8988T (cell line): ENCODE measurements at places on chromosomes 11 and 22.

DNA sequence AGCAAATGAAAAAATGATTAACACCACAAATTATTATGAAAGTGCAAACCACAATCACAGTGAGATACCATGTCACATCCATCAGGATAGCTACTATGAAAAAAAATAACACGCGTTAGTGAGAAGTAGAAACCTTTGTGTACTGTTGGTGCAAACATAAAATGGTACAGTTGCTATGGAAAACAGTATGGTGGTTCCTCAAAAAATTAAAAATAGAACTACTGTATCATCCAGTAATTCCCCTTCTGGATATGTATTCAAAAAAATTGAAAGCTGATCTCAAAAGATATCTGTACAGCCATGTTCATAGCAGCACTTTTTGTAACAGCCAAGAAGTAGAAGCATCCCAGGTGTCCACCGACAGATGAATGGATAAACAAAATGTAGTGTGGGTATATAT lies 43.4 kb downstream of the CCDC81 start:
- no peak for DNase-seq

DNA sequence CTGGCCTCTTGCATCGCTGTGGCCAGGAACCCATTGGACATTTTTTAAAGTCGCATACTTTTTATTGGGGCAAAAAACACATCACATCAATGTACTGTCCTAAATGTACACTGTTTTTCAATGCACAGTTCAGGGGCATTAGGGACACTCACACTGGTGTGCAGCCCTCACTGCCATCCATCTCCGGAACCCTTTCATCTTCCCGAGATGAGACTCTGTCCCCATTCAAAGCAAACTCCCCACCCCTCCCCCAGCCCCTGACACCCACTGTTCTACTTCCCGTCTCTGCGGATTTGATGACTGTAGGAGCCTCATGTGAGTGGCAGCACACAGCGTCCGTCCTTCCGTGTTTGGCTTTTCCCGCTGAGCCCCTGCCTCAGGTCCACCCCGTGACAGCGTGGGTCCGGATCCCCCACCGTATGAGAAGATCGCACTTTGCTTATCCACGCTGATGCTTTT lies 41.8 kb upstream of the TH start:
- DNase-seq = no peak

- no peak for DNase-seq
Observed at GRCh38 chr11:9136741-9137140, 45.3 kb upstream of the SCUBE2 start.

- DNase-seq = no peak
Observed at GRCh38 chr22:37184380-37184755, 3.7 kb downstream of the C1QTNF6 start.

- no peak for DNase-seq
Observed at GRCh38 chr11:106076171-106076918, 802 bp downstream of the KBTBD3 start.

DNA sequence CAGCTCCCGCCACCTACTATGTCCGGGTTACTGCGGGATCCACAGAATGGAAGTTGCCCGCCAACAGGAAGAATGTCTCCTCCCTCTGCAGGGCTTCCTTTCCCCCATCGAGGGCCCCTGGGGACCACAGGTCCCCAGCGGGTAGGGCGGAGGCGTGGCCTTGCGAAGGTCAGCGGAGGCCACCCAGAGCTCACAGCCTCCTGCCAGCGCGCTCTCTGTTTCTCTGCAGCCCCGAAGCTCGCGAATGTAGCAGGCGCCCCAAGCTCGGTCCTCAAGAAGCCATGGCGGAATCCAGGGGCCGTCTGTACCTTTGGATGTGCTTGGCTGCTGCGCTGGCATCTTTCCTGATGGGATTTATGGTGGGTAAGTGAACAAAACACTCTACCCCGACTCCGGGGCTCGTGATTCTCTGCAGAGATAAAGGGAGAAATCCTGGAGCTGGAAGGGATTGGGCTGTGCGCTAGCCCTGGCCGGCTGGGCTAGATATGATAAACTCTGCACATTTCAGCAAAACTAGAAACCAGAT lies at the start of gene NAALAD2:
Gene NAALAD2 (plus strand): TSS at position 186 of the 526 bp plus-strand sequence. CDS start 96 bp downstream, at position 282.
- no peak for DNase-seq

DNA sequence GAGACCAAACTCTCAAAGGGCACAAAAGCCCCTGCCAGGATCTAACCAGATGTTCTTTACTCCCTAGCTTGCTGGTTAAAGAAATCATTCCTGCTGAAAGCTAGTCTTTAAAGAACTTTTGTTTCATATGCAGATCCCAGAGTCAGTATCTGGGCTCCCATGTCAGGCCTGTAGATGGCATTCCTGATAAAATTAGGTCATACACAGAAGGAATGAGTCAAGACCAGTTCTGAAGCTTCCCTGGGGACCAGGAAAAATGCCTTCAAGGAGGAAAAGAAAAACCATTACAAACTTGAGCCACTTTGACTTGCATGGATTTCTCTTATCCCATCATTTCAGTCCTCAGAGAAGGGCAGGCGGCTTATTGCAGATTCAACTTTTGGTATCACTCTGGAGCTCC lies 5.9 kb downstream of the DBX1 start:
- DNase-seq = no peak

GRCh38 chr22:23684026-23684425 lies 6.8 kb upstream of the RGL4 start:
- DNase-seq = no peak

DNA sequence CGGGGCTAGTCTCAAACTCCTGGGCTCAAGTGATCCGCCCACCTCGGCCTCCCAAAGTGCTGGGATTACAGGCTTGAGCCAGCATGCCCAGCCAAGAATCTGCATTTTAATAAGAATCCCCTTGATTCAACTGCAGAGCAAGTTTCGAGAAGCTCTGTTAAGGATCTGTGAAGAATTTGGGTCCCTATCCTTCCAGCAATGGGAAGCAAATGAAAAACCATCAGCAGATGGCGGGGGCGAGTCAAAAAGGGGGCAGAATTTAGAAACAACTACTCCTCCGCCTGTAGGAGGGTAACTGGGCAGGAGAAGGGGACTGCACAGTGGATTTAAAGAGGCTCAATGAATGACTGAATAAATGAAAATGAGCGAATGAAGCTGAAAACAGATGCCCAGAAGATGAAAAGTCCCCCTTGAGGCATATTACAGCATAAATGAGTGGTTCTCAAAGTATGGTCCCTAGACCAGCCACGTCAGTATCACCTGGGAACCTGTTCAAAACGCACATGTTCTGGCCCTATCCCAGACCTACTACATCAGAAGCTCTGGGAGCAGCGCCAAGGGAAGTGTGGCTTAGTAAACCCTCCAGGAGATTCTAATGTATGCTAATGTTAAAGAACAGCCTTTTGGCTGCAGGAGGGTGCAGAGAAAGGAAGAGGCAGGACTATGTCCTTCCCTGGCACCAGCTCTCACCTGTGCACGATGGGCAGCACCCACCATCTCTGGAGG lies 15.0 kb downstream of the VWCE start:
- no peak for DNase-seq

- no peak for DNase-seq
Observed at GRCh38 chr11:122785031-122785541, 53.2 kb upstream of the CRTAM start.

DNA sequence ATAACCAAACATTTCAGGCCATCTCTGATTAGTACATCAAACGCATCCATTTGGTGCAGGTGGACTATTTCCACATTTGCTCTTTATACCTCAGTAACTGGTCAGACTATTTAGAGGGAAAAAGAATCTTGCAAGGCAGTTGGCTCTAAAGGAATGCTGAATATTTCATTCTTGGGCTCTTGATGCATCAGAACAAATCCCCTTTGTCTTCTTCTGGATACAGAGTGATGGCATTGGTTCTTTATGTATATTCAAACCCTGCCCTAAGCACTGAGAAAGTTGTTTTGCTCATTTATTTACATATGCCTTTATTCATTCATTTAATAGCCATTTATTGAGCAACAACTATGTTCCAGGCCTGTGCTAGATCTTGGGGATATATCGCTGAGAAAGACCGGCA lies 31.1 kb upstream of the RAB30 start:
- no peak for DNase-seq

GRCh38 chr11:118706546-118706825 lies 27.0 kb upstream of the TREH start:
- no peak for DNase-seq

DNA sequence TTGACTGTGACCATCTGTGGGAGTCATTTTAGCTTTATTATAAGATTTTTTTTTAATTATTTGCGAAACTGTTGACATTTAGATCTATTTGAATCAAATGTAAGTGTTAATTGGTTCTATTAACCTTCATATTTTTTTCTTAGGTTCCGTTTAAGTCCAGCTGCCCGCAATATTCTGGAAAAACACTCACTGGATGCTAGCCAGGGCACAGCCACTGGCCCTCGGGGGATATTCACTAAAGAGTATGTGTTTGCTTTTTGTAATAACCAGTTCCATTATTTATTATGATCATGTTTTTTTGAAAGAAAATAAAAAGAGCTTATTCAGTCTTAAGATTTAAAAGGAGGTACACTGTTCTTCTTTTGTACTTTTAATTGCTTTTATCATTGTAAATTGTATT lies 43.9 kb downstream of the PDHX start:
- no peak for DNase-seq

- no peak for DNase-seq
Observed at GRCh38 chr11:123718063-123718462, 23.4 kb downstream of the ZNF202 start.

GRCh38 chr11:67411785-67412152 lies 3.7 kb upstream of the CARNS1 start:
- no peak for DNase-seq

GRCh38 chr11:46930089-46930488 lies 6.5 kb upstream of the CSTPP1 start:
- DNase-seq = no peak

- DNase-seq = peak; percentile 89
Observed at GRCh38 chr11:803770-804598, 1.0 kb downstream of the PIDD1 start.

GRCh38 chr11:44338026-44338425 lies 28.1 kb upstream of the ALX4 start:
- no peak for DNase-seq

DNA sequence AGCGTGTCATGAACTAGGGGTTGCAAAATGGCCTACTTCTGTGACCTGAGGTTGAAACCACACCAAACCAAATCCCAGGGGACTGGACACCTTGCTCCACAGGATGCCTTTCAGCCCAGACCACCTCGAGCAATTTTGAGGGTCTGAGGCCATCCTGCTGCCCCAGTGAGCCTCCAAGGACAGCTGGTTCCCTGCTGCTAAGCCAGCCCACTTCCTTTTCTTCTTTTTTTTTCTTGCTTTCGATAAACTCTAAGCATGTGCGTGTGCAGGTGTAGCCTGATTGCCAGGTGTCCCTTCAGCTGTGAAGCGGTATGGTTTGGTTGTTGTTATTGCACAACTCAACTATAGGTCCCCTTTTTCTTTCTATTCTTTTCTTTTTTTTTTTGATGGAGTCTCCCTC lies 2.7 kb downstream of the CRYBB1 start:
- no peak for DNase-seq

DNA sequence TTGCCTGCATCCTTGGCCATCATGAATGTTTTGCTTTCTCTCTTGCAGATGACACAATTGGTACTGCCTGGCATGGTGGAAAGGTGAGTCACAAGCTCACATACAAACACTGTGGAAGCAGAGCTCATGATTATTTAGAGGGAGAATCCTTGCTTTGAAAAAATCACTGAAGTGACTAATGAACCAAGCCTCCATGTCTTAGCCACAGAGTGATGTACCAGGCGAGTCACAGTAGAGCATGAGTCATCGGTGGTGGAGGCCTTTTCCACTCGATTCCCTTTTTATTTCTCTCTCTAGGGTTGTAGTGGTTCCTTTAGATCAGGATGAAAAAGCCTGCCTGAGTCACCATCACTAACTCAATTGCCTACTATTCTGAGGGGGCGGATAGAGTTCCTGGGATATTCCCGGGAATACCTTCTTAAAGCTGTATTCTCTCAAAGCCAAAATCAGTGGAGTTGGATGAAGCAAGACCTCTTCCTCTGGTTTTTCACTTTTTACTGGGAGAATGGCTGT lies 49.6 kb upstream of the ALKBH3 start:
- peak; percentile 35 for DNase-seq

DNA sequence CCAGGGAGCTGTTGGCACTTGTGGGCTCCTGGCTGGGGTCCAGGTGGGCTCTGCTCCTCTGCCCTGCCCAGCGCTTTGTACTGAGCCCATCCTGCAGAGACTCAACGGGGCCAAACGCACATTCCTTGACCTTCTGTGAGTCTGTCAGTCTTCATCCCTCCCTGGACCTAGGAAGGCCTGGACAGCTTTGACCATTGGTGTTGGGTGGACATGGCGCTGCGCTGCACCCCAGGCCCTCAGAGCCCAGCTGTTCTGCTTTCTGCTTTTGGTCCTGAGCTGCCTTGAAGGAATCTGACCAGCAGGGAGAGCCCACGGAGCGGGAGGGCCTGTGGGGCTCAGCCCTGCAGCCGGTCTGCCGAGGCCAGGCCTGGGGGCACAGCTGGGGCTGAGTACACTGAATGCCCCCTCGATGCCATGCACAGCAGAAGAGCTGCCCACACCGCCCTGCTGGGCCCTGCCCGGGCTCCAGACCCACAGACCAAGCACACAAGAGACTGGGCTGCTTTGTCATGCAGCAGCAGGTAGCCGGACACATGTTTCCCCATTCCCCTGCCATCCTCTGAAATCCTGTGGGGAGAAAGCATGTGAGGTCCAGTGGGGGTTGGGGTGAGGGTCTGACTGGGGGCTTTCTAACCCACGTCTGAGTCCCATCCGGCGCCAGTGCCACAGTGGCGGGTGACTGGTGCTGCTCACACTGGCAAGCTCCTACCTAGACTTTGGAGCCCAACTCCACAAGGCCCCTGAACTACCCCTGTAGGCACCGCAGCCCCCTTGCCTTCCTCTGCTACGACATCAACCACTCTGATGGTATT lies 24.1 kb upstream of the CCDC188 start:
- peak; percentile 58 for DNase-seq

- no peak for DNase-seq
Observed at GRCh38 chr11:95835351-95835750, 45.1 kb downstream of the CEP57 start.

DNA sequence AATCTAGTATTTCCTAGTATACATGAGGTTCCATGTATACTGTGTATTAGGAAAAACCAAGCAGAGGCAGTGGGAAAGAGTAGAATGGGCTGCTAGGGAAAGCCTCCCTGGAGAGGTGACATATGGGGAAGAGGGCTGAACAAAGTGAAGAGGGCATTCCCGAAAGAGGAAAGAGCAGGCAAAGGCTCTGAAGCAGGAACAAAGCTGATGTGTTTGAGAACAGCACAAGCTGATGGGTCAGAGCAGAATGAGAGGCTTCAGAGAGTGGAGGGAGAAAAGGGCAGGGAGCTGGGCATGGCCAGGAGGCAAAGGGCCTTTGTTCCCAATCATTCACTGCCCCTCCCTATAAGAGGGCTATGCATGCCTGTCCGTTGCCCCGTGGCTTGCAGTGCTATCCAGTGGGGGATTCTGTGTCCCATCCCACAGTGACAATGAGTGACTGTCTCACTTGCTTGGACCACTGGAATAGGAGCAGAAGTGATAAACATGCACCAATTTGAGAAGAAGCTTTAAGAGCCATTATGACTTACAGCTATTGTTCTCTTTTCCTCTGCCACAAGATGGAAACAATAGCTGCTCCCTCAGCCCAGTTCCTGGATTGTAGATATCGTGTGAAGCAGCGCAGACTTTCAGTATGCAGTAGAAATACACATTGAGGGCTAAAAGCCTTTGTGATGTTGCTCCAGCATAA lies 39.6 kb downstream of the GALNT18 start:
- DNase-seq = no peak
